ELF-1 (cell line): ENCODE measurements at places on chromosomes 7 and 10.

GRCh38 chr10:99533496-99534449, 1.0 kb downstream of the NKX2-3 start:
- DNase-seq, result no peak

DNA sequence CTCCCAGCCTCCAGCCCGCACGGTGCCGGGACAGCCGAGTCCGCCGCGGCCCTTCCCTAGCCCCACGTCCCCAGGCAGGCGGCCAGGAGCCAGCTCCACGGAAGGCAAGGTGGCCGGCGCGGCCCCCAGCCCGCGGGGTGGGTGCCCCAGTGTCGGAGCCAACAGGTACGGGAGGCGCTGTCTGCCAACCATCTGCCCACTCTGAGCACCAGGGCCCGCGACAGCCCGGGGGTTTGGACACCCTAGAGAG, 75.8 kb downstream of the CALN1 start:
- DNase-seq, result no peak

- no peak for DNase-seq
Measured at GRCh38 chr7:69796416-69796815, 198.1 kb downstream of the AUTS2 start.

DNA sequence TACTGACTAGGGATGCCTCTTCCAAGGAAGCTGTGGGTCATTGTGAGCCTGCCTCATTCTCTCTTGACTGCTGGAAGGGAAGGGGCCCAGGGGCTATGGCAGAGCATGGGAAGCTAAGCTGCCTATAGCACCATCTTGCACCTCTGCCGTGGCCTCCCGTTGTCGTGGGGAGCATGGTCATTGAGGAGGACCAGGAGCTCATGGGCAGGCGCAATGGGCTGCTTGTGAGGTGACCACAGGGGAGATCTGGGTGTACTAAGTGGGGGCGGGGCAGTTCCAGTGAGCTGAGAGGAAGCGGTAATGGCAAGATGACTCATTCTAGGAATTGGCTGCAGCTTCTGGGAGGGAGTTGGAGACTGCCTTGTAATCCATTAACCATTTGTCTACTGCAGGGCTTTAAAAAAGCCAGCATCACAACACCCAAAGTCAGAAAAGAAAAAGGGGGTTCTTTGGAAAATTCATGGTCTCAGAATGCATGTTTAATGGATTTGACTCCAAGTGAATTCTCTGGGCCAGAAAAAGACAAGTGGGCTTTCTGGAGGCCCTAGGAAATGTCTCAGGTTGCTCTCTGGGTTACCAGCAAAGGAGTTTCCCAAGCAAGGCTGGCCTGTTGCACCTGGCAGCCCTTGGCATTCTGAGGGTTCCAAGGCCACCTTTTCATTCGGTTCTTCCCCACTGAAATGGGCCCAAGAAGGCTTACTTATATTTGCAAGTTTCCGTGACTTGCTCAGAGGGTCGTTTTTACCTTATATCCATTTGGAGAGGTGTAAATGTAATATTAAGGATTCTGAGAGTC, 3.6 kb downstream of the DUSP5 start:
- DNase-seq, result peak; percentile 89

- DNase-seq, result peak; percentile 16
Measured at GRCh38 chr7:70763961-70764691, 367.8 kb upstream of the GALNT17 start.

DNA sequence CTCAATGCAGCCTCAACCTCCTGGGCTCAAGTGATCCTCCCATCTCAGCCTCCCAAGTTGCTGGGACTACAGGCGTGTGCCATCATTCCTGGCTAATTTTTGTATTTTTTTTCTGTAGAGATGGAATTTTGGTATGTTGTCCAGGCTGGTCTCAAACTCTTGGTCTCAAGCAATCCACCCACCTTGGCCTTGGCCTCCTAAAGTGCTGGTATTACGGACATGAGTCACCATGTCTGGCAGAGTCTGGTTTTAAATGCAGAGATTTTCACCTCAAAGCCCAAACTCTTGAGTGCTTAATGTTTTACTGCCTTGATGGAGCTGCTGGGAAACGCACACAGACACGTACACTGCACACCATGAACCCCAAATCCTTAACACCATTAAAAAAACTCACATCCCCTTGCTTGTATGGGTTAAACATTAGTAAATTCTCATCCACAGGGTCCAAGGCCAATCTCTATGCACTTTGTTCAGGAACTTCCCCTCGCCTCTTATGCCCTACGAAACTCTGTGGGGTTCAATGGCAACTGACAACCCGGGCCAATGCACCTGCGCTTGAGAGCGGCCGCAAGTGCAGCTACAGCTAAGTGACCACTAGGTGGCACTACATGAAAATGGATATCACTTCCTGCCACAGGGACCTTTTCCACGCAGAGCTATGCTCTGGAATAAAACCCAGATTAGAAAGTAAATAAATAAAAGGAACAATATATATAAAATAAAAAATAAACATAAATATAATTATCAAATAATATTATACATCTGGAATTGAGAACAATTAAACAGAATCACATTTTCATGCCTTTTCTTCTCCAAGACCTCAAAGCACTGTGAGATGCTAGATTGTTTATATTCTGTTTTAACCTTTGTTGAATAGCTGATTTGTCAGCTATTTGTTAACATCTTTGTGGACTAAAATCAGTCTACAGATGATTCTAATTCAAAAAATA, 66.9 kb upstream of the AFAP1L2 start:
- peak; percentile 50 for DNase-seq

DNA sequence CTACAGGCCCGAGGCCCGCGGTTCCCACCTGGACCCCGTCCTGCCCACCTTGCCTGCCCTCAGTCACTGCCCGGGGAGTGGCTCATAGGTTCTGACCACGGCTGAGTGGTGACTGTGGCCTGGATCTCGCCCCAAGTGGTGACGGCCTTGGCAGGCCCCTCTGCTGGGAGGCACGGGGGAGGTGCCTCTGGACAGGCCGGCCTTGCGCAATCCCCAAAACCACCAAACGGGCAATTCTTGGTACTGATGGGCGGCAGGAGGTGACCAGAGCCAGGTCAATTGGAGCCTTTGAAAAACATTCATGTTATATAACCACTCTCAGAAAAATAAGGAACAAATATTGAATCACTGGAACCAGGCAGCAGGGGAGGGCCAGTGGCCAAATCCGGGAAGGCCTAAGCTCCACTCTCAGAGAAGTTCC, 83.4 kb downstream of the PRKAG2 start:
- no peak for DNase-seq

GRCh38 chr10:126857178-126857806, 47.9 kb upstream of the DOCK1 start:
- DNase-seq, result no peak

GRCh38 chr7:30797176-30798040, 26.2 kb downstream of the MINDY4 start:
- DNase-seq, result no peak

DNA sequence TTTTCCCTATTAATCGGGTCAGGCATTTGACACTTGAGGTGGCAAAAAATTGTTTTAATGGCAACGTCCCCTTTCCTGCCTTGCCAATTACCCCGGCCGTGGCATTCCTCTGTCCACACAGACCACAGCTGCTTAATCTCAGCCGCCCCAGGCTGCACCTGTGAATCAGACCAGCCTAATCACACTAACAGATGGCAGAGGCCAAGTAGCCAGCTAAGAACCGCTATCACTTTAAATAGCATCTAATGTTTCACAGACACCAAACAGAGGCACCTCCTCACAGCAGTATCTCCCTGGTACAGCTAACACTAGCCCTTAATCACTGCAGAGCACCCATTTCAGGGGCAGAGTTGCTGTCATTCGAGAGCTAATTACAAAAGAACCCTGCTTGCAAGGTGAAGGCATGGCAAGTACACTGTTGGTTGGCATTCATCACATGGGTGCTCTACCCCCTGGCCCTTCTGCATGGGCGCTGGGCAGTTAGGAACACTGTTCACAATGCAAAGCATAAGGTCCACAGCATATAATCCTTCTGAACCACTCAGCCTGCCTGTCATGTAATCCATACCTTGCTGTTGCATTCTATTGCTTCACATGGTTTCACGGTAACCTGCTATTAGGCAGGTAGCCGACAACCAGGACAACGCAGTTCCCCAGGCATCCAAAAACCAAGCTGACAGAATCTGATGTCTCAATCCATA, 38.8 kb downstream of the FGFR2 start:
- no peak for DNase-seq

DNA sequence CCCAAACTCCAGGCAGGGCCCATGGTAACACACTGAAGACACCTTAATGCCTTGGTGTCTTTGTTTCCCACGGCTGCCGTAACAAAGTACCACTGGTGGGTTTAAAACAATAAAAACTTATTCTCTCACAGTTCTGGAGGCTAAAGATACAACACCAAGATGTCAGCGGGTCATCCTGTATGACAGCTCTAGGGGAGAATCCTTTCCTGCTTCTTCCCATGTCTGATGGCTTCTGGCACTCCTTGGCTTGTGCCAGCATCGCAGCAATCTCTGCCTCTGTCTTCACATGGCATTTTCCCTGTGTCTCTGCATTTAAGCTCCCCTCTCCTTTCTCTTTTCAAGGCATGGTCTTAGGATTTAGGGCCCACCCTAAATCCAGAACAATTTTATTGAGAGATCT, 33.1 kb downstream of the PRSS2 start:
- no peak for DNase-seq

- peak; percentile 66 for DNase-seq
Measured at GRCh38 chr10:122565766-122566206, 5.2 kb downstream of the DMBT1 start.

DNA sequence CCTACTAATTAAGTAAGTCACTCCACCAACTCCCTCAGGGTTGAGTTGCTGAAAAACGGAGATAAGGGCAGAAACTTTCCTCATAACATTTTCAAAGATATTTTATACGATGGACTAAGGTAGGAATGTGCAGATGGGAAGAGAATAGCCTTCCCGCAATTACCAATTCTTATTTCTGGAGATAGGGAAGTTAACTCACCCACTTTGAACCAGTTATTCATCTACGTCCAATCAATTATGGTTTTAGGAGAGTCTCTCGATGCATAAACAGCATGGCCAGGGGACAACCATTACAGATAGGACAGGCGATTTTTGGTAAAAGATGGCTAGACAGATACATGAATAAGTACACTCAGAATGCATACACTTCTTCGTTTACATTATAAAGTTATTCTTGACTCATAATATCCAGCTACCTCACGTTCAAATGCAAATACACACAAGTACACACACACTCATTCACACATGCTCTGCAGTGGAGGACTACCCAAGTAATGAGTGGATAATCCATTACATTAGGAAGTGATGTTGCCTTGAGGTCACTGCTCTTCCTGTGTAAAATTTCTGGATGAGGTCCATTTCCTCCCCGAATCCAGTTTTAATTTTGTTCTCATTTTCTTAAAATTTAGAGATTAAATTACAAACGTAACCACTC, 25.2 kb upstream of the IMMP2L start:
- no peak for DNase-seq

DNA sequence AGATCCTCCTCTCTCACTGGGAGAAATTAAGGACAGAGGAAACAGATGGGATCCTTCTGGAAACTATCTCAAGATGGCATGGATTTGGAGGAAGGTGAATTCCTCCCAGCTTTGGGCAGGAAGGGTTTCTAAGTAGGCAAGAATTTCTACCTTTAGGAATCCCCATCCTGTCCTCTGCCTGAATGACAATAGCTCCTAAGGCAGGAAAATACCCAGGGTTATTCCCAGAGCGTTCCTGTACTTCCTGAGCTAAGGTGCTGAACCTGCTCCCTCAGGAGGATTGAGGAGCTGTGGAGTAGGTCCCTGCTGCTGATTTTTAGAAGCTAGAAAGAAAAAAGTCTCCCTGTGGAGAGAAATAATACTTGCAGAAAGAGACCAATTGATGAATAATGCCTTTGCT, 568 bp downstream of the MGAM2 start:
- DNase-seq, result no peak

DNA sequence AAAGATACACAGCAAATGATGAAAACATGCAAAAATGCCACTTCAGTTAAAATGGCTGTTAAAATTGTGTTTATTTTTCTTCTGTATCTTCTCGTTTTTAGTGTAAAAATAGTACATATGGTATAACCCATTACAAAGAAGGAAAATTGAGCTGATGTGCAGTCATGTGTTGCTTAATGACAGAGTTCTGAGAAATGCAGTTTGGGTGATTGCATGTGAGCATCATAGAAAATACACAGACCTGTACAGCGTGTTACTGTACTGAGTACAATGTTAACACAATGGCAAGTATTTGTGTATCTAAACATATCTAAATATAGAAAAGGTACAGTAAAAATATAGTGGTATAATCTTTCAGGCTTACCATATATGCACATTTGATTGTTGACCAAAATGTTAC, 7.3 kb downstream of the DMTF1 start:
- no peak for DNase-seq

- DNase-seq, result peak; percentile 66
Measured at GRCh38 chr10:6108631-6109443, 20.0 kb downstream of the RBM17 start.

GRCh38 chr10:29343607-29344038, 54.8 kb downstream of the LYZL1 start:
- DNase-seq, result no peak

DNA sequence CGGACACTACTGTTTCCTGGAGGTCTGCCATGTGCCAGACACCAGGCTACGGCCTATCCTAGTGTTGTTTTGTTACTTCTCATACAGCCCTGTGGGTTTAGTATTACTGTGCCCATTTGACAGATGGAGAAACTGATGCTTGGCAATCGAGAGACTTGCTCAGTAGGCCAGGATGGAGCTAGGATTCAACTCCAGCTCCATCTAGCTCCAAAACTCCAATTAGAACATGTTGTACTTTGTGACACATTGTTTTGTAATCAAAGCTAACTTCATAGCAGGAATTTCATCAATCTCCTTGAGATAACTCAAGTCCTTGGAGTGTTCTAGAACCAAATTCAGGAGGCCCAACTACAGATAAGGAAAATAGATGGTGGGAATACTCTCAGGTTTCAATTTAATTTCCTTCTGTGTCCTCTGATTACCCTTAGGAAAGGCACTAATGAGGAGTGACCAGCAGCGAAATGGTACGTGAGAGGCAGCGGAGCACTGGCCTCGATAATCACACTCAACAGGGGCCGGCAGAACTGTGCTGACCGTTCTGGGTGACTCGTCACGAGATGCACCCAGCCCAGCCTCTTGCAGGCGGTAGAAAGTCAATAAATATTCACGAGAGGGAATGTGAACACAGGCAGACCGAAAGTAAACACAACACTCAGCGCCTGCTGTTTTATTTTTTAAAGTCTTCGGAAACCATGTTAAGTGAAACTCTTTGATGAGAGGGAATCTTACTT, 269.6 kb upstream of the NEBL start:
- no peak for DNase-seq

DNA sequence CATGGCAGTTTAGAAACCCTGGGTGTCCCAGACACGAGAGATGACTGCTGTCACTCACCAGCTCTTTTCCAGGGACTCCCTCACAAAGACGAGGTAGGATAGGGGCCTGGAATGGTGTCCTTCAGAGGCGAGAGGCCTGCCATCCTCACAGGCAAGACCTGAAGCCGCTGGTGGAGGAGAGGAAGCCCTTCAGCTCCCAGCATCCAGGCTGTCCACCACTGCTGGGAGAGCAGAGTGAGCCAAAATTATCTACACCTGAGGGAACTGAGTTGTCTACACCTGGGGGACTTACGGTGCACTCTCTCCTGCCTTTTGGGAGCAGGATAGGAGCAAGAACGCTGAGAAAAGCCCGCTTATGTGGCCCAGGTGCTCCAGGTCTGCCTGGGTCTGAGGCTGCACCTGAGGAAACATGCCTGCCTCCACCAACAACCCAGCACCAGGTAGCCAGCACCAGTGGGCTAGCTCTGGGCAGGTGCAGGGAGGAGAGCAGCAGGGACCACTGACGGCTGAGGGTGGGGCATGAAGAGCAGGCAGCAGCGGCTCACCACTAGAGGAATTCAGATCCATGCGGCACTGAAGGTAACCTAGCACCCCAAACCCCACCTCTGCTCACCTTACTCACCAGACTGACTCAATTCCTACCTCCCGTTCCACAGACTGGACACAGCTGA, 357.2 kb downstream of the SH2D4B start:
- peak; percentile 48 for DNase-seq

GRCh38 chr10:21261842-21262294, 263.6 kb downstream of the SKIDA1 start:
- DNase-seq, result no peak
